ENCODE measurements at places on chromosomes 1 and 21.

GRCh38 chr1:12111741-12112140, 48.6 kb downstream of the TNFRSF8 start:
- DNase-seq: no peak

GRCh38 chr1:58528518-58528917, 18.0 kb downstream of the OMA1 start:
- DNase-seq: no peak

DNA sequence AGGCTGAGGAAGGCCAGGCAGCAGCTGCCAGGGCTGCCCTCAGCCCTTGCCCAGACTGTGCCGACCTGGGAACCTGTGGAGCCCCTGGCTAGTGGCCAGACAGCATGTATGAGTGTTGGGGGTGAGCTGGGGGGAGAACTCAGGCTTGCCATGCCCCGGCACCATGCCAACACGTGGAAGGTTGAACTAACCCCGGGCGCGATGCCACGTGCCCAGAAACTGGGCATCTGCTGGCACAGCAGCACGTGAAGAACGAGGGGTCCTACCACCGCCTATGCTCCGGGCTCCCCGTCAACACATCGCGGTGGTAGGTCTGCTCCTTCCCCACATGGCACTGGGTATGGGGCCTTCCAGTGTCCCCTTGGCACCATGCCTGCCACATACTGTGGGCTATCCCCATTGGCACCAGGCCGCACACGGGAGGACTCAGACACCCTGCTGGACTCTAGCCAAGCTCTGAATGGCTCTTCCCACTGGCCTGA, 68.7 kb downstream of the CASZ1 start:
- DNase-seq: no peak

GRCh38 chr1:53001128-53001527, 60.9 kb upstream of the PODN start:
- no peak for DNase-seq

DNA sequence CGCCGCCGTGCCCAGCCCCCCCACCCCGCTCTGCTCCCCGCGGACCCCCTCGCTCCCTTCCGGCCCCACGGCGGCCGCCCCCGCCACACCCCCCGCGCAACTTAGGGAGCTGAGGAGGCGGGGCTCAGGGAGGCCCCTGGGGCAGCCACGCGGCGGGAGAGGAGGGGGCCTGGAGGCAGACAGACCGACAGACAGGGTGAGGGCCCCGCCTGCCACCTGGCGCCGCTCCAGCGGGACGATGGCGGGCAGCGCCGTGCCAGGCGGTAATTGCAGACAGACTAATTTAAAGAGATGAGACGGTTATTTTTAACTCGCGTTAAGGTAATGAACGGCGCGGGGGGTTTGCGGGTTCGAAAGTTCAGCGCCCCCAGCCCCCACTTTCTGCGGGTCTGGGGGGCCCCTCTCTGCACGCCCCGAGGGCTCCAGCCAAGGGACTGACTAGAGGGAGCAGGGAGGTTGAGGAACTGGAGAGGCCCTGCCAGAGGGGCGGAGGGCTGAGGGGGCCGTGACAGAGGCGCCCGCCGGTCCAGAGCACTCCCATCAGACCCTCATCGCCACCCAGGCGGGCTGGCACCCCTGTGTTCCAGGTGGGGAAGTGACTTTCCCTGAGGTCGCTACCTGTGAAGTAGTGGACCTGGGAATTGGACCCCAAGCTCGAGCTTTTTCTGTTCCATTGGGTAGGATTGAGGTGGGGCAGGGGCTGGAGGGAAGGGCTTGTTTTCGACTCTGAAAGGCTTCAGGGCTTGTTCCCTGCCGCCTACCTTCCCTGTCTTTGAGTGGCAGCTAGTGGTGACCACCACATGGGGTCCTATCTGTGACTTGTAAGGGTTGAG, 5.4 kb downstream of the FOXO6 start:
- no peak for DNase-seq

GRCh38 chr1:109529881-109530456, 9.7 kb upstream of the GPR61 start:
- no peak for DNase-seq

Measured in CD4-positive, CD25-positive, alpha-beta regulatory T cell (primary cell).